SK-MEL-5 (cell line): ENCODE measurements at places on chromosomes 7 and 10. TPM values are rescaled to one million over a fixed set of nuclear protein-coding genes. Genes with fewer than 3 reads are reported as not detected.
A peak's percentile ranks its signal among the peaks of the same experiment; 100 is the strongest.

The VSTM2A gene
- not detected in 2 replicates for total RNA-seq

The ABLIM1 gene
- 19.5 and 20.0 TPM in 2 replicates for total RNA-seq

DNA sequence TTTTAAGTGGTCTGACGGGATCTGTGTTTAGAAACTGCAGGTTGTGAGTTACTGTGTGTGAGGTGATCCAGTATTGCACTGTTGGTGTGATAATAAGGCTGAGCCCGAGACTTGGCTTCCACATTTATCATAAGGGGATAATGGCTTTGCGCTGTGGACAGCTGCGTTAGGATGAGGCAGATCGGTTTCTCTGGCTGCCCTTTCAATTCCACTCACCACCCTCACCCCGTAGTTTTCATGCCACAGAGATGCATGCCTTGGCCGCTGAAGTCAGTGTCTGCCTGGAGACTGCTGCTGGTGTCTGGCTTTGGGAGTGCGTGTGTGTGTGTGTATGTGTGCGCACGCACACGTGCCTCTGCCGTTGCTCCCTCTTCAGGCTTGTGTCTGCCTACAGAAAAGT lies 273.0 kb downstream of the CCDC3 start:
- no peak for DNase-seq

DNA sequence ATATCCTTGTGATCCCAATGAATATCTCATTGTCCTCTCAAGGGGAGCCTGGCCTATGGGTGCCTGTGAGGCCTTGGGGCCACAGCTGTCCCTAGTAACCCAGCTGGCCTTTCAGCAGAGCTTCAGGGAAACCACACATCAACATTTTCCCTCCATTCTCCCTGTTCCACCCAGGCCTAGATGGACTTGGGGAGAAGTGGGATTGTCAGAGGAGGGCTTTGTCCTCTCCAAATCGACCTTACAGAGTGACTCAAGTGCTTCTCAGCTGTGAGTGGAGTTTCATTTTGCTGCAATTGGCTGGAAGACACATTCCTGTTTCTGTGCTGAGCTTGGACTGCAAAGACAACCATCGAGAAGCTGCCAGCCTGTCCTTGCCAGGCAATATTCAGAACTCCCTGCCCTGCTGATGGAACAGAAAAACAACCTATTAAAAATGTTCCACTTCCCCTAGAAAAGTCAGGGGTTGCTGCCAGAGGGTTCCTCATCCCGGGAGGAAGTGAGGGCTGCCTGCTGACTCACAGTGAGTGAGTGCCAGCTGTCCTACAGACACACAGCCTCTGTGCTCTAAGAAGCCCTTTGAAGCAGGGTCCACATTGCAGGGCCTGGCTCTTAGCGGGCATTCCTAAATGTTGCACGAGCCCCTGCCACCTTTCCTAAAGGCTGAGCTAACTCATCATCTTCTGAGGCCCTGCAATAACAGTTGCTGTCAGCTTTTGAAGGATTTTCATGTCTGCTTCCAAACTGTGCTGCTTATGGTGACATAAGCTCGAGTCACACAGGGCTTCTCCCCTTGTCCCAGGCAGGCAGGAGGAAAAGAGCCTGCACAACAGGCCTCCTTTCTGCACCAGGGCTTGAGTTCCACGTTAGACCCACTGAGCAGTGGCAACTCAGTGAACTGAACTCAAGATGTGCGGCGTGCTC lies 20.5 kb downstream of the STRA8 start:
- peak; percentile 92 for DNase-seq

DNA sequence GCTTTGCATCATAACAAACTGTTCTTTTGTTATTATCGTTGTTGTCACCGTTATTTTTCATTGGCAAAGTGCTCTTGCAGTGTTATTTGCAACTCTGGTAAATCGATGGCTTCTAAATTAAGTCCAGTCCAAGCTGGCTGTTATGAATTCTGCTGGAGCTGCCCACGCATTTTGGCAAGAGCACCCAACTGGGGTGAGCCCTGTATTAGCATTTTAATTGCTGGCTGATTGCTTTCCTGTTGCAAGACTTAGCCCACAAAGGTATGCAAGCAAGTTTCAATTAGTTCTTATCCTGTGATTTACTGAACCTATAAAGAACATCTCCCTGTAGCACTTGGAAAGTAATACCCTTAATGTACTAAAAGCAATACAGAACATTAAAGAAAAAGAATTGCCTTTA lies 226.8 kb downstream of the ACTR3B start:
- no peak for DNase-seq

DNA sequence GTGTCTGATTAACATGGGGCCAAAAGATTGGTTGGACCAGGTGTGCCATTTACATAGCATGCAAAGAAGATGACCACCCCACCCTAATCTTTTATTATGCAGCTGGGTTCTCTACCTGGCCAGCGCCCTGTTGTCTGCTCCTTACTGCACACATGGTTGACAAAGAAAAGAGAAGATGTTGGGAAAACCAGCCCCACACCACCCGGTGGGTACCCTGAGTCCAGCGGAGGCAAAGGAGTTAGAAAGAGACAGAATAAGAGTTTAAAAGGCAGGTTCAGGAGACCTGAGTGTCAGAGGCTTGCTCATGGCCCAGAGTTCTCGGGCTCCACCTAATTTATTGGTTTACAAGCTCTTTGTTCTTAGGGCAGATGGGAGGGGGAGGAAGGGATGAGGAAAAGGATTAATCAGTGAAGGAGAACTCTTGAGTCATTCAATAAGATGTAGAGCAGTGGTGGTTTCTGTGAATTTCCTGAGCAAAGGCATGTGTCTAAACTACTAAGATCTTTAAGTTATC lies 24.1 kb upstream of the ABCA13 start:
- DNase-seq = no peak

GRCh38 chr10:92697663-92698511 lies 8.1 kb downstream of the HHEX start:
- no peak for DNase-seq

DNA sequence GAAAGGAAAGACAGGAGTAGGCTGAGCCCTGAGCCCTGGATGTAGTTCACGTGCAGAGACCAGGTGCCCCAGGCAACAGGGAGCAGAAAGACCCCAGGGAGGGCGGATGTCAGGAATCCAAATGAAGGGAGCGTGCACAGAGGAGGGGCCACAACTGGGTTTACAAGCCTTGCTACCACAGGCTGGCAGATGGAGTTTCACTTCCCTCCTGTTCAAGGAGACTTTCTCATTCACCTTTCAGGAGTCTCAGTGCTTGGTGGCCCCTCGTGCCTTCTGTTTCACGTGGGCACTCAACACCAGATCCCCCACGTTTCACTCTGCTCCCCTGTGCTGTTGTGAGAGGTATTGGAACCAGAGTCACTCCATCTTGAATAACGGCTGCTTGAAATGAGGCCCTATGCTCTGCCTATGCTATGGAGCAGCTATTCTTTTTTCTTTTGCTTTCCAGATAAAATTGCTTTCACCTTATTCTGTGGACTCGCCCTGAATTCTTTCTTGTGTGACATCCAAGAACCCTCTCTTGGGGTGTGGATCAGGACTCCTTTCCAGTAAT lies 601.4 kb upstream of the IGFBP3 start:
- DNase-seq = no peak

- no peak for DNase-seq
Observed at GRCh38 chr7:148147438-148147837, 443.1 kb upstream of the C7orf33 start.
